ENCODE measurements at places on chromosomes 13 and 19. TPM values are rescaled to one million over a fixed set of nuclear protein-coding genes. Genes with fewer than 3 reads are reported as not detected.

The RETN gene
- polyA plus RNA-seq = not detected

The RUBCNL gene
- 0.63 TPM for polyA plus RNA-seq

The OR2Z1 gene
- not detected for polyA plus RNA-seq

GRCh38 chr13:105196052-105196451 lies 1339.4 kb downstream of the EFNB2 start:
- peak; percentile 24 for DNase-seq

DNA sequence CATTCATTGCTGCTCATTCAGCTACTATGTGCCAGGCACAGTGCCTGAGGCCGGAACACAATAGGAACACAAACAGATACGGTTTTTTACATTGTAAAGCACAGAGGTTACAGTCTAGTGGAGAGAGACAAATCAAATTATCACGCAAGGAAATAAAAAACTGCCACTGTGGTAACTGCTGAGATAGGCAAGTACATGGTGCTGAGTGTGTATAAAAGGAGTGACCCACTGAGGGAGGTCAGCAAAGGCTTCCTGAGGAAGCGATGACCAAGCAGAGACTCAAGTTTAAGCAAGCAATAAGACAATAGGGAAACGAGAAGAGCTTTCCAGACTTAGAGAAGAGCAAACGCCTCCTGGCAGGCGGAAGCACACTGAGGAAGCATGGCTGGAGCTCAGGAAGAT lies 56.4 kb downstream of the NUFIP1 start:
- DNase-seq = no peak

- DNase-seq = no peak
Measured at GRCh38 chr19:19955208-19955607, 54.5 kb downstream of the ZNF93 start.

DNA sequence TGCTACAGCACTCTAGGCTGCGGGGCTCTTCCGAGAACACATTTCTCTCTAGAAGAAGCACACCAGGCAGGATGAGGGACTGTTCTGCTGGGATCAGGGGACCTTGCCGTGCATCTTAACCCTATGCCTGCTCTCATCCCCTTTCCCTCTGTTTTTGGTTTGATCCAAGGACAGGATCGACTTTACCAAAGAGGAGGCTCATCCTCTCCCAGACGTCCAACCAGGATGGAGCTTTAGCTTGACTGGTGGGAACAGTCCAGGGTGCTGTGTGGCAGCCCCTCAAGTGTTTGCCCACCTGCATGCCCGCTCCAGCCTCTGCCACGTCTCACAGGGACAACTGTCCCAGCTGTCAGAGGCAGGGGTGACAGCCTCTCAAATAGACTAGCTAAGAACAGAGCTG lies 42.3 kb upstream of the KCTD15 start:
- DNase-seq = no peak

DNA sequence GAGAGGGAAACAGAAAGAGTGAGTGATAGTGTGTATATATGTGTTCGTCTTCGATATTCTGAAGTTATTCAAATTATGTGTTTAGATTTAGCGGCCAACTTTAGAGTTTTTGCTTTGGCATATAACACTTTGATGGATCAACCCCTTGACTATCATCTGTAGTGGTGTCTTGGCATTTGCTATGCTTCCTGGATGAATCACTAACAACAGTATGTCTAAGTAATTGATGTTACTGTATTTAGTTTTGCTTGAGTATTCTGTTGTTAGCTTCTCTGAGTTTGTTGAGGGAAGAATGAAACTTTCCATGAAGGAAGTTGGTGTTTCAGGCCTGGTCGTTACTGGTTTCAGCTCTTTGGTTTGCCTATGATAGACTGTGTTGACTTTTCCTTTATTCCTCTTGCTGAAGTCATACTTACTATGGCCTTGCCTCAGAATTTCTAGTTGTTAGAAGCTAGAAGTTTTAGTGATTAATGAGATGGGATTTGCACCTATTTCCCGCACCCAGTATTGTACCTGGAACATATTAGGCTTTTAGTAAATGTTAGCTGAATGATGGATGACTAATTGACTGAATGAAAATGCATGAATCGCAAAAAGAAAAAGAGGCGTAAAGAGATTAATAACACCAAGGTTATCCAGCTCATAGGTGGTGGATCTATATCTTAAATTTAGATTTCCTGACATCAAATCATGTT lies 20.7 kb downstream of the NDFIP2 start:
- no peak for DNase-seq

- no peak for DNase-seq
Measured at GRCh38 chr19:54660964-54661363, 1.8 kb upstream of the LILRB4 start.

DNA sequence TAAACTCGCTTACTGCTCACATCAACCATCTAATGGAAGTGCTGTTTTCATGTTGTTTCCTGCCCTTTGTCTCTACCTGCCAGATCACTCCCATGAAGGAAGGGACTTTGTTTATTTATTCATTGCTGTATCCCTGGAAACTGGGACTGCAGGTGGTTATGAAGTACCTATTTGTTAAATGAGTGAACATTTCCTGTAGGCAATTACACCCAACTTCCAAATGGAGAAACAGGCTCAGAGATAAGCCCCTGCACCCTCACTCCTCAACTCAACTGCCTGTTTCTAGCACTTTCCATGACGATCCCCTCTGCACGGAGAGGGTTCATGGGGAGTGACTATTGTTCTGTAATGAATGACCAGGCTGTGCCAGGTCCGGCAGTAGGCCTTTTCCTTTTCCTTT lies 1.9 kb upstream of the SELENOW start:
- peak; percentile 56 for DNase-seq

DNA sequence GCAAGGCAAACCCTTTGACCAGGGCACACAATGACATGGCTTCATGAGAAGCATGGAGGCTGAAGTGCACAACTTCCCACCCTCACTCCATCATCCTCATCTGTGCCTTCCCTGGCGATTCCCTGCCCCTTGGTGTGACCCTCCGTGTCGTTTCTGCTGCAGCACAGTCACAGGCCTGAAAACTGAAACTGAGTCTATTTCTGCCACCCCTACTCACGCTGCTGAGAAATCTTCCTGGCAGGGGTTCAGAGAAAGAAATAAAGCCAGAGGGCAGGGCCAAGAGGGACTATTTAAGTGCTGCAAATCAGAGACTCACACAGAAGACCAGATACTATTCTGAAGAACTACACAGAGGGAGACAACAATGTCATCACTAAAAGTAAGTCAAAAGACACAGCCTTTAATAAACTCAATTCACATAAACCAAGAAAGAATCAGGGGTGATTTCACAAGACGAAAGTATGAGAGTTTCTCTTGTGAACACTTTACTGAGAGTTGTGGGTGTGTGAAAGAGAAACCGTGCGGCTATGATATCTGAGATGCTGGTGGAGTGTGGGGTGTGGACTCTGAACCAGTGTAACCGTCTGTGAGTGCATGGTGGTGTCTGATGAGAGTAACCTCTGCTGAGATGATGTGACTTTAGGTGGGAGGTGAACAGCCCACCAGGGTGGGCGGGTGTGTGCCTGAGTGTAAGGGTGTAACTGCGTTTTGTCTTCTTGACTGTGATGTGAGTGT lies 23.5 kb downstream of the LGALS16 start:
- DNase-seq = no peak

- no peak for DNase-seq
Measured at GRCh38 chr13:79604752-79605151, 123.8 kb downstream of the NDFIP2 start.

GRCh38 chr19:15288146-15288963 lies 44.0 kb downstream of the BRD4 start:
- DNase-seq = no peak

DNA sequence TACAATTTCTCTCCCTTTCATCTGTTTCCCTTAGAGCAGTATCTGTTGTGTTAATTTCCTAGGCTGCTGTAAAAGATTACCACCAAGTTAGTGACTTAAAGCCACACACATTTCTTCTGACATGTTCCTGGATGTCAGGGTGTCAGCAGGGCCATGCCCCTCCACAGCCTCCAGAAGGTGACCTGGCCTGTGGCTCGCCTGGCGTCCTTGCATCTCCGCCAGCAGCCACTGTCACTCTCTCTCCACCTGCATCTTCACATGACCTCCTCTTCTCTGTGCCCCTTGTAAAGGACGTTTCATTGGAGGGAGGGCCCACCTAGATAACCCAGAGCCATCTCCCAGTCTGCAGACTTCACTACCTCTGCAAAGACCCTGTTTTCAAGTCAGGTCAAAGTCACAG lies 61.3 kb downstream of the SLC7A9 start:
- DNase-seq = no peak
